ENCODE measurements at places on chromosomes 6 and 20.

GRCh38 chr6:37862992-37863391, 43.5 kb downstream of the ZFAND3 start:
- DNase-seq, result no peak

- DNase-seq, result no peak
Measured at GRCh38 chr6:56642366-56643261, at the start of gene DST. Gene DST, minus strand, starts transcription at chr6:56642889.

DNA sequence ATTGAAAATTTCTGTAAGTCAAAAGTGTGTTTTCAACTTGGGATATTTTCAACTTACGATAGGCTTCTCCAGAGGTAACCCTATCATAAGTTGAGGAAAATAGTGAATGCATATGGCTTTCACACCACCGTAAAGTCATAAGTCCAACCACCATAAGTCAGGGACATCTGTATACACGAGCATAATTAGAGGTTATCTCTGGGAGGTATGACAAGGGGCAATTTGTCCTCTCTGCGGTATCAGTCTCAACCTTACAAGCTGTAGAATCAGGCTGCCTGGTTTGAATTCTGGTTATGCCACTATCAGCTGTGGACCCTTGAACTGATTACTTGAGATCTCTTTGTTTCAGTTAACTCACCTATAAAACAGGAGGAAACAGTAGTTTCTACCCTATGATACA, 202.9 kb upstream of the JARID2 start:
- no peak for DNase-seq

DNA sequence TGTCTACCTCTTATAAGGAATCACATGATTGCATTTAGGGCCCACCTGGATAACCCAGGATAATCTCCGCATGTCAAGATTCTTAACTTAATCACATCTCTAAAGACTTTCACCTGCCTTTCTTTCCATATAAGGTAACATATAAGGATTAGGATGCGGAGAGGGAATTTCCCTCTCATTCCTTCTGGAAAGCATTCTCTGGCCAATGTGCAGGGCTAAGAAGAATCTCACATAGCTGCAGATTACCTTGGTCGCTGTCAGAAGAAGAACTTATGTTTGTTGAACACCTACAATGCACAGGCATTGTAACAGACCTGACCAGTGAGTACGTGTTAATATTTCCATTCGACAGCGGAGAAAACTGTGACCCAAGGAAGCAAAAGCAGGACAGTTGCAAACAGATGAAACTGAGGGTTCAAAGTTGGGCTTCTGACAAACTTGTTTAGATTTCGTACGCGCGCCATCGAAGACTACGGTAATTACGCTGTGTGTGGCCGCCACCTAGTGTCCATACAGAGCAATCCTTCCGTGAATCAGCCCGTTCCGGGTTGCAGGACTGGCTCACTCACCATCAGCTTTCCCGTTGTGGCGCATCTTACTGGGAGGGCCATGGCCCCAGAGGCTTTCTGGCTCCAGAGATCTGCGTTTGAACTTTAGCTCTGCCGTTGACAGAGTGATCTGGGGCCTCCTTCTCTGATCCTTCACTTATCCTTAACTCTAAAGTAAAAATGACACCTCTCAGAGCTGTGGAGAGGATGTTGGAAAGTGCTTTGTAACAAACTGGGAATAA, 9.5 kb downstream of the C20orf202 start:
- DNase-seq, result no peak

- DNase-seq, result no peak
Measured at GRCh38 chr6:5679691-5680090, 327.0 kb downstream of the NRN1 start.

DNA sequence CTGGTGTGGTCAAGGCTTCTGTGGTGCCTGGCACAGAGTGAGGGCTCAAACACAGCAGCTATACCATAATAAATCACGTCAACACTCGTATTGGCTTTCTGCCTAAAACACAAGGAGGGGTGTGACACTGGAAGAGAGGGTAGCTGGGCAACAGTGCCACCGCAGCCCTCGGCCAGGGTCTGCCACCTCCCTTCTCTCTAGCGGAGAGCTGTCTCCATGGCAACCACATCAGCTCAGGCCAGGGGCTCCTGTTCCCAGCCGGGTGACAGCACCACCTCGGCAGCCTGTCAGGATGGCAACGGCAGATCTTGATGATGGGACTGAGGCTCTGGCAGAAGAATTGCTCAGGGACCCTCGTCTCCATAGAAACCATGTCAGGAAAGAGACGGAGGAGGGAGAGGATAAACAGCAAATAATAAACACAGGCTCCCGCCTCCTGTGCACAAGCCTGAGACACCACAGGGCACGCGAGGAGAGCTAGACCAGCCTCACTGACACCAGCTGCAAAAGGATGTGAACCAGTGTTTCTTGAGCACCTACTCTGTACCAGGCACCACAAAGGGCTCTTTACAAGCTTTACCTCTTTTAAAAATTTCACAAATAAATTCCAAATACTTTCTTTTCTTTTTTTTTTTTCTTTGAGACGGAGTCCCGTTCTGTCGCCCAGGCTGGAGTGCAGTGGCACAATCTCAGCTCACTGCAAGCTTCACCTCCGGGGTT, 50.4 kb upstream of the TLDC2 start:
- DNase-seq, result no peak

- DNase-seq, result no peak
Measured at GRCh38 chr20:56200456-56200855, 48.1 kb upstream of the MC3R start.

GRCh38 chr6:118893807-118894424, at the start of gene ASF1A:
Gene ASF1A, plus strand, starts transcription at chr6:118894152. Its CDS starts 262 bp downstream, at chr6:118894414.
- peak; percentile 63 for DNase-seq

DNA sequence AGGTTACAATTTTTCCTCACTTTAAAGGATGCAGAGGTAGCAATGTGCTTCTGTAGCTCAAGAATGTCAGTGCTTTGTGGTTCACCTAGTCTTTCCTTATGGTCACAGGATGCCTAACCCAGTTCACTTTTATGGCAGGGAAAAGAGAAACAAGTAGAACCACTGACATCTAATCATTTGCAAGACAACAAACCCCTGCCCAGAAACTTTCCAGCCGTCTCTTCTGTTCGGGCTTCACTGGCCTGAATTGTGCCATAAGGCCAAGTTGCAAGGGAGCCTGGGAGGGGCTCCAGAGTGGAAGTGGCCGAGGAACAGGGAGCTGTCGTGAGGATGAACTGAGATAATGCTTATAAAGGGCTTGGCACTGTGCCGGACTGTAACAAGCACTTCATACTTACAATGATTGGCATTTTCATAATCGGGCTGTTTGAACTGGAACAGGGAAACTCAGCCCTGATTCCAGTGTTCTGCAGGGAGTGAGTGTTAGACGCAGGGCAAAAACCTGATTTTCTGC, 212.6 kb downstream of the BCAS1 start:
- DNase-seq, result no peak

- no peak for DNase-seq
Measured at GRCh38 chr6:14360565-14360964, 243.0 kb downstream of the CD83 start.

DNA sequence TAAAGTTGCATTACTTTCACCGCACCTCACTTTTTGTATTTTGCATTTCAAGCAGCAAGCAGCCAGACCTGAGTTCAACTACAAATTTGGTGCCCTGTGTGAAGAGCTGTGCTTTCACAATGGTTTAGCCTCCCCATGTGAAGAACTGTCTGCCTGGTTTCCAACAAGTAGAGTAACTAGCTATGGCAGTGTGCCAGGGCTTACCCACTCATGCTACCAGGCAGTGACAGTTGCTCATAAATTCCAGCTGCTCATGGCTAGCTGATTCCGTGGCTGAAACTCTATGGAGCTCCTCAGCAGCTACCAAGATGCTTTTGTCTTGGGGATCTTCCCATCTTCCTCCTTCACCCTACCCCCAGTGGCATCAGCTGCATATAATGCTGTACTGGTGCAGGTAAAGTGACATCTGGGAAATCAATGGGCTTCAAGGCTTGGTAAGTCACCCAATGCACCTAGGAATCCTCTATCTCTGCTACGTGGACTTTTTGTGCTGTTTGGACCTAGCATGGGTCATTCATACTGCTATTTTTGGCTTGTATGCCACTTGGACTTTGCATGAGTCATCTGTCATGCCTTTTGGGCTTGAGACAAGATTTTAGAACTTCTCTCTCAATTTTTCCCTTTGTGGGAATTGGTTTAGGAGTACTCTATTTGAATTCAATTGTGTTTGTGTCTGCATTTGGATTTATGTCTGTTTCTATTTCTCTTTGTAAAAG, 176.5 kb upstream of the GJE1 start:
- DNase-seq, result no peak

- DNase-seq, result no peak
Measured at GRCh38 chr6:8113131-8113654, 10.8 kb upstream of the EEF1E1 start.

- DNase-seq, result no peak
Measured at GRCh38 chr6:90890683-90891330, 303.9 kb upstream of the MAP3K7 start.

DNA sequence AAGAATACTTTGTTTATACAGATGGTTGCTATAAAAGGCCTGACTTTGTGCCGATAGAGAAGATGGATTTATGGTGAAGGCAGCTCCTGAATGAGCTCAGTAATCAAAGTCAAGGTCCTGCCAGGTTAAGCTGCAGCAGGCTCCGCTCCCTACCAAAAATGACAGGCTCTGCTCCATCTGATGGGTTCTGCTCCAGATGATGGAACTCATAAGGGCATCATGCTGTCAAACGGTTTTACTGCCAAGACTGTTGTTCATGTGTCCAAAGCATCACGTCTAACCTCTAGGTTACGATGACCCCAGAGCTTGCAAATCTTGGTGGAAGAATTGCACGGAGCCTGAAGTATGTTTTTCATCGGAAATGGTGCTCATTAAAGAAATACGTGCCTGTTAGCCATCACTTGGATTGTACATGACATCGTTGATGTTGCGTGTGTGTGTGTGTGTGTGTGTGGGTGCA, 19.2 kb upstream of the PTGIS start:
- DNase-seq, result no peak

- DNase-seq, result no peak
Measured at GRCh38 chr6:41785689-41786450, 1.6 kb upstream of the TOMM6 start.

GRCh38 chr6:88290411-88290810, 124.3 kb upstream of the CNR1 start:
- DNase-seq, result no peak

DNA sequence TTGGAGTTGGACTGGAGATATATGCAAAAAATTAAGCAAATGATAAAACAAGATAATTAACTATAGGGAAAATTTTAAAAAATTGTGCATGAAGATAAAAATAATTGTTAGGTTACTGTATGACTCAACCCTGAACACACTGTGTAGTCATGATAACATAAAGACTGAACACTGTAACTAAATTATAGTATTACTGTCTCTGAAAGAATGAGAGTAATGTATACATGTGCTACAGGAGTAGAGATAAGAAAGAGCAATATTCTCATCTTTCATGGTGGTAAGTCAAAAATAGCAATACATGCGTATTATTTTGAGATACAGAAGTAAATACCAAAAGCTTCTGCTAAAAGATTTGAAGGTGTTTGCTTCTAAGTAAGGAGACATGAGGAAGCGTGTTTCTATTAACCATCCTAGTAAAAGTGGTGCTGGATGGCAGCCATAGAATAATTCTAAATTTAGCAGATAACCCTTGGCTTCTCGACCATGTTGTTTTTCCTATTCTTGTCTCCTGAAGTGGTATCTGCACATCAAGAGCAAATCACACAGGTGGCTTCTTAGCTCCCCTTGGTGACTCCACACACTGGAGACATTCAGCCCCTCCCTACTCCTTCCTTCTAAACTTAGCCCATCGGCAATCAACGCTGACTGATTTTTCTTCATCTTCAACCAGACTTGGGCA, 390.6 kb upstream of the PLCB4 start:
- DNase-seq, result no peak

All from cortex of kidney (tissue), 1 donor.